Urinary bladder (tissue), 4 donors: ENCODE measurements at places on chromosomes 16 and 17.

GRCh38 chr17:49746791-49747490 is 17.0 kb downstream of the FAM117A start:
- no peak for DNase-seq

DNA sequence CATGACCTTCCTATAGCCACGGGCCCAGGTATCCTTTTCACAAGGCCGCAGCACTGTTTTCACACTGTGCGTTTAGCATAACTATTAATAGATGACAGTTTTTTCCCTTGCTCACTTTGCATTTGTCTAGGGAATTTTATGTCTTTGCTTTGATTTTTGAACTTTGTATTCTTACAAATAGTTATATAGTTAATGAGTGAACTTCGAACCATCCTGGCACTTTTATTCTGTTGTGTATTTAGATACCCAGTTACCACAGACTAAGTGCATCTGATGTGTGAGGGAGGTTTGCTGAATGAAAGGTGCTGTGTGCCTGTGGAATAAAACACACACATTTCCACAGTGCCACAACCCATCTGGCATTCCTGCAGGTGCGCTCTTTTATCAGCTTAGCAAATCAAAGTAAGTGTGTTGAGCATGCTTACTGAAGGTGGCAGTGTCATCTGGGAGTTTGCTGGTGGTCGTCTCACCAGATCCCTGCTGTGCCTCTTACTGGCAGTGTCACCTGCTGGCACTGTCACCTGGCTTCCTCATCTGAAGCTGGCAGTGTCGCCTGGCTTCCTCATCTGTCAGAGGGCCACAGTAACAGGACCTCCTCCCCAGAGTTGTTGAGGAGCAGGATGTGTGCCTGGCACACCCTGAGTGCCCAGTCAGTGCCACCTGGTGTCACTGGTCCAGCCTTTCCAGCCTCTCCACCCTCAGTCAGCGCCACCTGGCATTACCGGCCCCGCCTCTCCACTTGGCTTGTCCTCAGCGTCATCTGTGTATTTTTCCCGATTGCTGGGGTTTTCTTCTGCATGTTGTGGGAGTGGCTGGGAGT is 37.6 kb downstream of the USP10 start:
- DNase-seq: no peak

GRCh38 chr17:751269-752001 is 629 bp downstream of the GEMIN4 start:
- no peak for DNase-seq

- DNase-seq: no peak
Observed at GRCh38 chr16:15552507-15552906, 90.4 kb downstream of the MARF1 start.

- no peak for DNase-seq
Observed at GRCh38 chr16:4790871-4791270, 2.7 kb upstream of the SEPTIN12 start.

GRCh38 chr17:73765824-73766563 is 121.7 kb upstream of the SDK2 start:
- no peak for DNase-seq

DNA sequence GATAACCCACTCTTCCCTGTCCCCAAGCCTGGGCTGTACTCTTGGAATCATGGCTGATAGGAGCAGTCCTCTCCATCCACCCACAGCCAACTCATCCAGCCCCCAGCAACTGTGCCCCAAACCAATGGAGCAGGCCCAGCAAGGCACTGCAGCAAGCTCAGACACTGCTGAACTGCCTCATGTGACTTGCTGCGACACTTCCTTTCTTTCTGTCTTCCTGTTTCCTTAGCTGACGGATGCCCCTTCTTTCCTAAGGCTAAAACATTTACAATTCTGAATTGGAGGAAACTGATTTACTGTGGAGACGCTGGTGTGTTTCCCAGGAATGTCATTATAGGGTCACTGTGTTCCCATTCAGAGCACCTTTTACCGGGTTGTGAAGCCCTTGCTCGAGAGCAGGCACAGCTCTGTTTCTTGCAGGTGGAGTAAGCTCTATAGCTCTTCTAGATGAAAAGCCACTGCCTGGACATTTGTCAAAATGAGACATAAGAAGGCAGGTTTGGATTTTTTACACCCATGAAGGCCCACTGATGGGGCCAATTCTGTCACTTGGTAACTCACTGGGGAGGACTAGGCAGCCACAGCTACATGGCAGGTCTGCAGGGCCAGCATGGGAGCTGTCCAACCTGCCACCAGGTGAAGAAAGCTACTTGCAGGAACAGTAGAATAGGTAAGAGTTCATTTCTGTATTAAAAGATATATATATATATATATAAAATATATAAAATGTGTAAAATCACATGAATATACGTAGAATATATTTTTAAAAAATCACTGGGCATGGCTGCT is 27.4 kb downstream of the TMEM11 start:
- DNase-seq: no peak
